ENCODE measurements at places on chromosomes 7 and 10. TPM values are rescaled to one million over a fixed set of nuclear protein-coding genes. Genes with fewer than 3 reads are reported as not detected.

GRCh38 chr7:152747224-152747623 lies 12.3 kb upstream of the ACTR3B start:
- H3K36me3 ChIP-seq = no peaks in the 10 kb centered on the region
- no peak overlapping the region for H3K27ac ChIP-seq
- H3K4me1 ChIP-seq = no peaks in the 10 kb centered on the region
- no peaks in the 10 kb centered on the region for H3K27me3 ChIP-seq
- DNase-seq = no peak

- DNase-seq = no peak
- no peak overlapping the region for H3K27ac ChIP-seq
- H3K36me3 ChIP-seq = no peaks in the 10 kb centered on the region
- H3K4me1 ChIP-seq = no peaks in the 10 kb centered on the region
- no peaks in the 10 kb centered on the region for H3K27me3 ChIP-seq
- H3K4me3 ChIP-seq = no peak overlapping the region
Measured at GRCh38 chr10:118694848-118695247, 59.9 kb downstream of the CACUL1 start.

- no peaks in the 10 kb centered on the region for H3K4me1 ChIP-seq
- H3K27me3 ChIP-seq = no peaks in the 10 kb centered on the region
Measured at GRCh38 chr10:62691336-62691735, 113.2 kb upstream of the ADO start.

DNA sequence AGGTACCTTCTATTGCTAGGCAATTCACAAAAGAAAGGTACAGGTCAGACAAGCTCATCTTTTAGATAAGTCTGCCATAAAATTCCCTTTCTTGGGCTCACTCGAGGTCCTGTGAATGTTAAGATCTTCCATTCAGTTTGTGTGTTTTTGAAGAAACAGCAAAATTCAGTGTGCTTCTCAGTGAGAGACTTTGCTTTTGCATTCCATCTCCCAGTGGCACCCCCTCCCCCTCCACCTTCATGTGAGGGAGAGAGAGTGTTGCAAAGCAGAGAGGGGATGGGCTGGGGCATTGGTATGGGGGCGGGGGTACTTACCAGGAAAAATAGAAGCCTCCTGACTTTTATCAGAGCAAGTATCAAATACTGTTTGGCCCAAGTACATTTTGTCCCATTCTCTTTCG lies 3.8 kb upstream of the TECTB start:
- no peaks in the 10 kb centered on the region for H3K4me1 ChIP-seq
- DNase-seq = no peak
- H3K4me3 ChIP-seq = no peak overlapping the region
- no peaks in the 10 kb centered on the region for H3K36me3 ChIP-seq
- H3K27ac ChIP-seq = no peak overlapping the region
- no peaks in the 10 kb centered on the region for H3K27me3 ChIP-seq

- H3K27ac ChIP-seq = no peak overlapping the region
- no peaks in the 10 kb centered on the region for H3K36me3 ChIP-seq
- no peaks in the 10 kb centered on the region for H3K4me1 ChIP-seq
- H3K27me3 ChIP-seq = no peaks in the 10 kb centered on the region
- H3K4me3 ChIP-seq = no peak overlapping the region
Measured at GRCh38 chr7:77360104-77360503, 56.0 kb downstream of the GSAP start.

- no peaks in the 10 kb centered on the region for H3K36me3 ChIP-seq
- no peak overlapping the region for H3K4me3 ChIP-seq
- H3K27ac ChIP-seq = no peak overlapping the region
Measured at GRCh38 chr7:44196450-44196872, 4.3 kb upstream of the YKT6 start.

DNA sequence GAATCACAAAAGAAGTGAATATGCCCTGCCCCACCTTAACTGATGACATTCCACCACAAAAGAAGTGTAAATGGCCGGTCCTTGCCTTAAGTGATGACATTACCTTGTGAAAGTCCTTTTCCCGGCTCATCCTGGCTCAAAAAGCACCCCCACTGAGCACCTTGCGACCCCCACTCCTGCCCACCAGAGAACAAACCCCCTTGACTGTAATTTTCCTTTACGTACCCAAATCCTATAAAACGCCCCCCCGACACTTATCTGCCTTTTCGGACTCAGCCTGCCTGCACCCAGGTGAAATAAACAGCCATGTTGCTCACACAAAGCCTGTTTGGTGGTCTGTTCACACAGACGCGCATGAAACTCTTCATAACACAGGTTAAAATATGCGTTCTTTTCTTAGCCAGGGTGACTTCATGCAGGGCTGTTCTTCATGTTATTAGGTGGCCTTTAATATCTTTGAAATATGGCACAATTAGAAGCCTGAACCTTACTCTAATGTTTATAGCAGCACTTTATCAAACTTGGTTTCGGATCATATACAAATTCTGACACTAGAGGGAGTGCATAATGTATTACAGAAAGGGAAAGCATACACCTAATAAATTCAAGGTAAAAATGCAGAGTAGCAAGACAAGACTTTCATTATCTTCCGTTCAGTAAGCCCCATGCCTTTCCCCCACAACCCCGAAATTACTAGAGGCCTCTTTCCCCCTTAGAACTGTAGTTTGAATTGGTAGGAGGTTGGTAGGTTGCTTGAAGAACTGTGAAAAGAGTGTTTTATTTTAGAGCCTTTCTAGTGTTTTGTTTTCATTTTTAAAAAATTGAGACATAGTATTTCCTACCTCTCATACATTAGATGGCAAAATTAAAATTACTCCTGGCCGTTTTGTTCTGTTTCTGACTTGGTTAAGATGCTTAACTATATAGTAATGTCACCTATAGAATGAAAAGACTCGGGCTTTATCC lies 117.9 kb downstream of the NPY start:
- DNase-seq = no peak
- H3K4me1 ChIP-seq = no peaks in the 10 kb centered on the region
- H3K4me3 ChIP-seq = no peak overlapping the region
- H3K27ac ChIP-seq = no peak overlapping the region

DNA sequence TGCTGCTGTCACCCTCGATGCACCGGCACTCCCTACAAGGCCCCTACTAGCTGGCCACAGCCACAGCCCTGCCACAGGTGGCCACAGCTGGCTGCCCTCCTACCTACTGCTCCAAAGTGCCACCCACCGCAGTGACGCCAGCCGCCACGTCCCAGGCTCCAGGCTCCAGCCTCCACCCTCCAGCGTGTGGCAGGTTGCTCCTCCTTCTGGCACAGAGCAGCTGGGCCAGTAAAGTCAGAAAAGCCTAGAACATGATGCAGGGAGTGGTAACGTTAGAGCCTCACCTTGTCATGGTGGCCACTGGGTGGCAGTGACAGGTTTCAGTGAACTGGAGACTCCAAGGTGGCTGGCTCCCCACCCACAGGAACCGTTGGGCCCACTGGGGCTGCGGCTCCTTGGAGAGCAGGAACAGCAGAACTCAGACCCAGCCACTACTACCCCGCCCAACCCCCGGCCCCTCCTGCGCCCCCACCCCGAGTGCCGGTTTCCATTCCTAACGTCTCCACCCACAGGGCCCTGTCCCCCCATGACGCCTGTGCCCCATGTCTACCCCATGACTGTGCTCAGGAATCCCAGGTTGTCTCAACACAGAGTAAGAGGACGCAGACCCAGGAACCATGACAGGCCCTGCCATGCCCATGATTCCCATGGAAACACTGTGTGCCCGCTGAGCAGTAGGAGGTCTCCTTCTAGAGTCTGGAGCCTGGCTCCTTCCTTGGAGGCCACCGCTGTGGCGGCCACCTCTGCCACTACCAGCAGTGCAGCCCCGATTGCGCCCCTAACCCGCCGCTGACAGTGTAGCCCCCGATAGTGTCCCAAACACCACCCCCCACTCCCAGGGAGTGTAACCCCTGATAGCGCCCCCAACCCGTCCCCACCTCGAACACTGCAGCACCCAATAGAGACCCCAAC lies 52.3 kb upstream of the ZNF33B start:
- H3K27me3 ChIP-seq = no peaks in the 10 kb centered on the region
- no peak for DNase-seq
- H3K27ac ChIP-seq = no peak overlapping the region
- no peaks in the 10 kb centered on the region for H3K4me1 ChIP-seq
- H3K4me3 ChIP-seq = no peak overlapping the region

DNA sequence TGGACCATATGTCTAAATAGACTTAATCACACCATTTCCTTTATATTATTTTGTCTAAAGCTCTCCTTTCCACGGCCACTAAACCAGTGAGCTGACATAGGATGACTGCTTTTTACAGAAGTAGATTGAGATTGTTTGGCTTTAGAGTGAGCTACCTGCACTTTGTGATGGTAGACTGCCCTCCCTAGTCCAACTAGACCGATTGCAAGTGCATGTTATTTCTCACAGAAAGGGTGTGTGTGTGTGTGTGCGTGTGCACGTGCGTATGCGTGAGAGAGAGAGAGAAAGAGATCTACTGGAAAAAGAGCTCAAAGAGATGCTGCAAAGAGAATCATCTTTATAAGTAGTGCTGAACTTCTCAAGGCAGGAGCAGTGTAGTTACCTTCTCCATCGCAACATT lies 60.7 kb downstream of the VCL start:
- no peaks in the 10 kb centered on the region for H3K36me3 ChIP-seq
- no peak overlapping the region for H3K4me3 ChIP-seq
- H3K27me3 ChIP-seq = no peaks in the 10 kb centered on the region
- H3K4me1 ChIP-seq = no peaks in the 10 kb centered on the region
- H3K27ac ChIP-seq = no peak overlapping the region

GRCh38 chr7:33854801-33855350 lies 50.5 kb upstream of the BMPER start:
- H3K4me3 ChIP-seq = no peak overlapping the region
- no peaks in the 10 kb centered on the region for H3K36me3 ChIP-seq
- DNase-seq = no peak
- H3K27ac ChIP-seq = no peak overlapping the region
- no peaks in the 10 kb centered on the region for H3K4me1 ChIP-seq

The C10orf53 gene
- total RNA-seq = 1.5 TPM

The MYL10 gene
- total RNA-seq = not detected

The ATOH7 gene
- total RNA-seq = not detected

The CLDN12 gene
- total RNA-seq = 43.9 TPM

The OIT3 gene
- total RNA-seq = not detected

The USP54 gene
- total RNA-seq = 53.0 TPM

The TSPAN33 gene
- 8.4 TPM for total RNA-seq
